ENCODE measurements at places on chromosomes 2 and 18.

DNA sequence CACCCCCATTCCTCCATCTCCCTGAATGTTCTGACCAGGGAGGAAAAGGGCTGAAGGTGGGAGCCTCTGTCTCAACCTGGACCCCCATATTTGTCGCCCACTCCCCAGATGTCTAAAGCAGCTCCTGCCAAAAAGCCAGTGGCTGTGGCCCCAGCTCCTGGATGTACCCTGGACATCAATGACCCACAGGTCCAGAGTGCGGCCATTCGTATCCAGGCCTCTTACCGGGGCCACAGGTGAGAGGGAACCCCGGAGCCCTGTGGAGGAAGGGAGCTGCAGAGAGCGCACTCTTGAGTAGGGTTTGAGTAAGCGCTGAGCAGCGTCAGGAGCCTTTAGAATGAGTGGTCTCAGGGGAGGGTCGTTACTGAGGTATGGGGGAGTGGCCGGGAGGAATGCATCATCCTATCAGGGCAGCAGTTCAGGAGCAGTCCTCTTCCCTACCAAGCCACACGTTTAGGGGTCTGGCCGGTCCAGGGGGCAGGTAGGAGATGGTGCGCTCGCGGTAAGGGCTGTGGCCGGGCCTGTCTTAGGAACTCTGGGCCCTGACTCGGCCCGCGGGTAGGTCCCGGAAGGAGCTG, 2.4 kb upstream of the GMPPA start:
- no peak for DNase-seq
- H3K4me1 ChIP-seq, result peaks cover 27% of the 10 kb centered on the region
- no peak overlapping the region for H3K4me3 ChIP-seq
- no peak overlapping the region for H3K27ac ChIP-seq
- no peaks in the 10 kb centered on the region for H3K36me3 ChIP-seq

GRCh38 chr2:40418614-40419363, 33.1 kb downstream of the SLC8A1 start:
- peaks cover 6% of the 10 kb centered on the region for H3K4me1 ChIP-seq
- no peak for DNase-seq
- H3K4me3 ChIP-seq, result no peak overlapping the region
- no peaks in the 10 kb centered on the region for H3K27me3 ChIP-seq

DNA sequence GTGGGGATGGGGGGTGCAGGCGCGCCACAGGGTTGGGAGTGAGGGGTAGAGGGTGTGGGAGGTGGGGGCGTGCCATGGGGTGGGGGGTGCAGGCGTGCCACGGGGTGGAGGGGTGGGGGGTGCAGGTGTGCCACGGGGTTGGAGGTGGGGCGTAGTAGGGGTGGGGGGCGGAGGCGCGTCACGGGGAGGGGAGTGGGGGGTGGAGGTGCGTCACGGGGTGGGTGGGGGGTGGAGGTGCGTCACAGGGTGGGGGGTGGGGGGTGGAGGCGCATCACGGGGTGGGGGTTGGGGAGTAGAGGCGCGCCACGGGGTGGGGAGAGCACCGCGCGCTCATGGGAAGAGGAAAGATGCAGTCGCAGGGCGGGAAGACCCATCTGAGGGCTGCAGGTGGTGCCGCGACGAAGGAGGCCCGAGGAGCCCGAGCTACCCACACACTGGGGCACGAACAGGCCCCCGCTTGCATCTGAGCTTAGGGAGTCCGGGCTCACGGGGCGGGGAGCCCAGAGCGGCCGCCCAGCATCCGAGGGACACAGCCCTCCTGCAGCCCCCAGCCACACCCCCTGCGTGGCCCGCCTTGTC, 37.5 kb downstream of the SNED1 start:
- H3K4me1 ChIP-seq, result peaks cover 42% of the 10 kb centered on the region
- no peak for DNase-seq
- H3K4me3 ChIP-seq, result peak overlapping the region; percentile 26

DNA sequence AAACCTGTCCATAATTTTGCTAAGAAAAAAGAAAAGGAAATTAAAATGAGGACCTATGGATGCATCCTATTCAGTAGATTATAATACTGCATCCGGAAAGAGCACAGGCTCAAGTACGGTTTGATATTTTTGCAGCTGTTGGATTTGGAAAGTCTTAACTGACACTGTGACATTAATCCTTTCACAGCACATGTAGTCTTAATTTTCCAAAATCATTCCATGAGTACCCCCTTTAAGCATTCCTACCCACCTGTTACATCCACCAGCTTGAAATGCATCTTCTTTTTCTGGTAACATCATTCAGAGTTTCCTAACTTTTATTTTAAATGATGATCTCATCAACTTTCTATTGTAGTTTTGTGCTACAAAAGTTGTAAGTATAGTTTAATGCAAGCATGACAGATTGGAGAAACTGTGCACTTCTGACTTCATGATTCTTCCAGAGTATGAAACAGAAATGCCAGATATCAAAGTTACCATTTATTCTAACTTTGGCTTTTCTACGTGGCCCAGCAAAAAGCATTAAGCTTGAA, 113.5 kb downstream of the ESCO1 start:
- no peak overlapping the region for H3K27ac ChIP-seq
- DNase-seq, result no peak
- no peaks in the 10 kb centered on the region for H3K4me1 ChIP-seq
- H3K4me3 ChIP-seq, result no peak overlapping the region

GRCh38 chr2:240568678-240569522, 616 bp downstream of the RNPEPL1 start:
- peaks cover 9% of the 10 kb centered on the region for H3K36me3 ChIP-seq
- H3K27me3 ChIP-seq, result no peaks in the 10 kb centered on the region
- H3K4me3 ChIP-seq, result peak overlapping the region; percentile 61
- peaks cover 52% of the 10 kb centered on the region for H3K4me1 ChIP-seq
- no peak overlapping the region for H3K27ac ChIP-seq

DNA sequence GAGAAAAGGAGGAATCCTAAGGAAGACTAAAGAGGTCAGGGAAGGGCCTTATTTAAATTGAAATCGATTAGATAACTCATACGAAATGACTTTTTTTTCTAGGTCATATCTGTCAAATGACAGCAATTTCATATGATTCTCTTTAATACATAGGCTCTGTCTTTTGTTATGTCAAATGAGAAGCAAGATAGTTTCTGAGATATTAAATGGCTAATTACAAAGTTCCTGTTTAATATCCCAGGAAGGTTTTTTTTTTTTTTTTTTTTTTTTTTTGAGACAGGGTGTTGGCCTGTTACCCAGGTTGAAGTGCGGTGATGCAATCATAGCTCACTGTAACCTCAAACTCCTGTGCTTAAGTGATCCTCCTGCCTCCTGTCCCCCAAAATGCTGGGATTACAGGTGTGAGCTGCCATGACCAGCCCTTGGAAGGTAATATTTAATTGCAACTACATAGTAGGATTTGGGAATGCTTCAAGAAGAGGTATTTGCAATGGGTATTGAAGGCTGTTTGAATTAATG, 48.0 kb upstream of the RMND5A start:
- no peaks in the 10 kb centered on the region for H3K36me3 ChIP-seq
- no peak for DNase-seq
- no peaks in the 10 kb centered on the region for H3K4me1 ChIP-seq
- H3K4me3 ChIP-seq, result no peak overlapping the region
- H3K27ac ChIP-seq, result no peak overlapping the region
- no peaks in the 10 kb centered on the region for H3K27me3 ChIP-seq

DNA sequence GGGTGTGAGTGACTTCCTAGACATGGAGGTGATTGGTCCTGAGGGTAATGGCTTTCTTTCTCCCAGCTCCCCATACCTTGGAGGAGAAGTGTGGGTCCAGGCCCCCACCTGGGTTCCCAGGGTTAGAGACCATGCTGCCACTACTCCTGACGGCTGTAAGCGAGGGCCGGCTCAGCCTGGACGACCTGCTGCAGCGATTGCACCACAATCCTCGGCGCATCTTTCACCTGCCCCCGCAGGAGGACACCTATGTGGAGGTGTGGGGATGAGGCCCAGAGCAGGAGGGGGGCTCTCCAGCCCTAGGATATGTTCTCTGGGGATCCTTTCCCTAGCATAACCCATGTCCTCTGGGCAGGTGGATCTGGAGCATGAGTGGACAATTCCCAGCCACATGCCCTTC, 21.8 kb downstream of the CAD start:
- H3K4me3 ChIP-seq, result no peak overlapping the region
- peaks cover 94% of the 10 kb centered on the region for H3K36me3 ChIP-seq
- no peaks in the 10 kb centered on the region for H3K27me3 ChIP-seq
- H3K27ac ChIP-seq, result no peak overlapping the region
- H3K4me1 ChIP-seq, result no peaks in the 10 kb centered on the region
